KBM-7 (cell line): ENCODE measurements at places on chromosomes 1 and 21.

- no peak for DNase-seq
Observed at GRCh38 chr21:30146558-30147282, 19.9 kb downstream of the CLDN17 start.

GRCh38 chr21:38797470-38797869 is 8.3 kb upstream of the ETS2 start:
- DNase-seq = no peak

GRCh38 chr1:61170328-61171238 is 88.2 kb downstream of the NFIA start:
- DNase-seq = no peak

GRCh38 chr21:43639470-43640353 is 19.6 kb downstream of the HSF2BP start:
- no peak for DNase-seq

DNA sequence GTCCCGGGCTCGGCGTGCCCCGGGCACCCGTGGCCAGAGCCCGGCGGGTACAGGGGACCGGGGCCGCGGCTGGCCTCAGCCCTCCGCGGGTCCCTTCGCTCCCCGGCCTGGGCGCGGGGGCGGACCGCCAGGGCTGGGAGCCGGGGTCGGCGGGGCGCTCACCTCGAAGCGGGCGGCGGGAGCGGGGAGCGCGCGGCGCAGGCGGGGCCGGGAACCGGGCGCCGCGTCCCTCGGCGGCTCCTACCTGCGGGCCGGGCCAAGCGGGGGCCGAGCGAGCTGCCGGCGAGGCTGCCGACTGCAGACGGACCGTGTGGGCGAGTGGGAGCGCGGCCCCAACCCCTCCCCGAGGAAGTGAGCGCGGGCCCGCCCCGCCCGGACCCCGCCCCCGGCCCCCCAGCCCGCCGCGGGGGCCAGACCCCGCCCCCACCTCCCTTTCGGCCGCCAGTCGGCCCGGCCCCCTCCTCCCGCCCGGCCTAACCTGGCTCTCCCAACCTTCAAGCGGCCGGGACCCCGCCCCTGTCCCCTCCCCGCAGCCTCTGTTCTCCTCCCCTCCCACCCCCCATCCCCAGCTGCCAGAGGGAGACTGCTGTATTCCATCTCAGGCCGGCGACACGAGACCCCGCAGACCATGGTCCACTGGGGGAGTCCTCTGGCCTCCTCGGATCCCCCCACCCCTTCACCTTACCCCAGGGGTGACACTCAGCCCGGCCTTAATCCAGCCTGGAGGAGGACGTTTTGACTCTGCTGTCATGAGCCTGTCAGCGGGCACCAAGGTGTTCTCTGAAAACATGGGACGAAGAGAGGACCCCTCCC is at the start of gene FHL3:
FHL3 (minus strand) TSS at position 320 of the 813 bp plus-strand sequence. CDS start 6,102 bp downstream, outside the sequence.
- DNase-seq = no peak

DNA sequence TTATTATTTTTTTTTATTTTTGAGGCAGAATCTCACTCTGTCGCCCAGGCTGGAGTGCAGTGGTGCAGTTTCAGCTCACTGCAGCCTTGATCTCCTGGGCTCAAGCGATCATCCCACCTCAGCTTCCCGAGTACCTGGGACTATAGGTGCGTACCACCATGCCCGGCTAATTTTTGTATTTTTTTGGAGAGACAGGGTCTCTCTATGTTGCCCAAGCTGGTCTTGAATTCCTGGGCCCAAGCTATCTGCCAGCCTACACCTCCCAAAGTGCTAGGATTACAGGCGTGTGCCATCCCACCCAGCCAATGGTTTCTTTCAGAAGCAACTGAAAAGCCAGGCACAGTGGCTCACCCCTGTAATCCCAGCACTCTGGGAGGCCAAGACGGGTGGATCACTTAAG is 2.3 kb downstream of the KRTCAP2 start:
- DNase-seq = no peak

GRCh38 chr1:114564141-114564540 is 17.3 kb downstream of the BCAS2 start:
- no peak for DNase-seq

GRCh38 chr1:34057347-34058130 is 107.5 kb downstream of the CSMD2 start:
- DNase-seq = no peak

DNA sequence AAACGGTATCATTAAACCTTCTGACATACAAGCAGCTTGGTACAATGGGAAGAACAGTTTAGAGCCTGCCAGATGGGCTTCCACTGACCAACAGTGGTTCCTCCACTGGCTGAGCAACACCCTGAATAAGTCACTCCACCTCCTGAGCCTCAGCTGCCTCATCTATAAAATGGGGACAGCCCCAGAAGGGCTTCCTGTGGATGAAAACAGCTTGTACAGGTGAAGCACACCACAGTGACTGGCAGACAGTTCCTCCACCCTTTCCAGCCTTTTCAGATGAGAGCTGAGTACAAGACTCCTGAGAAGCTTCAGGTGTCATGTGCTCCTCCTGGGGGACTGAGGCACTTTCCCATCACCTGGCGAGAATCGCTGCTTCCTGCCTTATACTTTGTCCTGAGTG is 2.1 kb downstream of the CAPZB start:
- no peak for DNase-seq

- no peak for DNase-seq
Observed at GRCh38 chr1:173297798-173298391, 90.8 kb upstream of the TNFSF4 start.
